Psoas muscle (tissue), 8 donors: ENCODE measurements at places on chromosomes 3 and 15. TPM values are rescaled to one million over a fixed set of nuclear protein-coding genes. Genes with fewer than 3 reads are reported as not detected.

DNA sequence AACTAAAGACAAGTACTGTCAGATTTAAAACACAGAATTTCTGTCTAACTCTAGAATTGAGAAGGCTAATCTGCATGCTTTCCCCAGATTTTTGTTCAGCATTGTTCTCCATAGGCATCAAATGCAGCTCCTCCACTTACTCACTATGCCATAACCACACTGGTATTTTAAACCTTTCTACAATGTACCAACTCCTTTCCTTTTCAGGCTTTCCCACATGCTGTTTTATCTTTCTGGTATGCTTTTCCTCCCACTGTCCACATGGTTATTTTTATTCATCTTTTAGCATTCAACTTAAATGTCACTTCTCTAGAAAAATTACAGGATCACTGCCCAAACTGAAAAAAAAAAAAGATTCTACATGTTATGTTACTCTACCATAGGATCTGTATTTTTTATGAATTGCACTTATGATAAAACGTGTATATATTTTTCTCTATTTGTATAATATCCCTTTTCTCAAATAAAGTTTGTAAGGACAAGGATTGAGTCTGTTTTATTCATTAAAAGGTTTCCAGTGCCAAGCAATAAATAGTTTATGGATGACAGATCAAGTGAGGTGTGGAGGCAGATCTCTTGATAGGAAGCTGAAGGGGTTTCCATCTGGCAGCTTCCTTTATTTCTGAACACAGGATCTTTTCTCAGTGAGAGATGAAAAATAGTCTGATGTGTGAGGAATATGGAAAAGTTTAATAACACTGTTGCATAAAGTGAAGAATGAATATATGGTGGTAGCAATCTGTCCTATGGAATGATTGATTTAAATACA is 1064.5 kb downstream of the ZPLD1 start:
- H3K36me3 ChIP-seq = no peaks in the 10 kb centered on the region
- H3K27ac ChIP-seq = no peak overlapping the region
- H3K4me3 ChIP-seq = no peak overlapping the region
- H3K27me3 ChIP-seq = no peaks in the 10 kb centered on the region
- H3K4me1 ChIP-seq = no peaks in the 10 kb centered on the region

GRCh38 chr3:16075647-16076046 is 98.8 kb upstream of the GALNT15 start:
- H3K4me1 ChIP-seq = no peaks in the 10 kb centered on the region
- no peak for DNase-seq
- no peaks in the 10 kb centered on the region for H3K27me3 ChIP-seq
- no peak overlapping the region for H3K27ac ChIP-seq
- H3K36me3 ChIP-seq = no peaks in the 10 kb centered on the region

DNA sequence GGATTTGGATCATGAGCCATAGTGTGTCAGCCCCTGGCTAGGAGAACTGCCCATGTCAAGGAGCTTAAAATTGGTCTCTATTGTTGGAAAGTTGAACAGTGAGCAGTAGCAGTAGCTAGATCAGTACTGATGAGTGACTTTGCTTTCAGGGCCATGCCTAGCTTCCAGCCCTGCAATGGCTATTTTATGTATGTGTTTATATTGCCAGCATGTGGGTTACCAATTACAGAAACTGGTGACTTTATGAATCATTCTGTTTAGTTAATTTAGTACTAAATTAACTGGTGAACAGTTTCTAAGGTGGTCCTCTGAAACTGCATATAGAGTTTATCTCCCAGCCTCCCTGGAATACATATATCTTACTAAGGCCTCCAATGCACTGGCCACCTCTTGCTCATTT is 908.1 kb upstream of the ALCAM start:
- H3K4me3 ChIP-seq = no peak overlapping the region
- no peak for DNase-seq
- H3K4me1 ChIP-seq = no peaks in the 10 kb centered on the region
- H3K27me3 ChIP-seq = no peaks in the 10 kb centered on the region

- peak; percentile 72 for DNase-seq
- H3K4me3 ChIP-seq = peak within 1 kb of the TSS; percentile 86
- H3K27ac ChIP-seq = peak within 1 kb of the TSS; percentile 59
These were observed at the start of gene WNT5A for GRCh38 chr3:55486857-55487380. Gene WNT5A (minus strand): TSS chr3:55487306. CDS start chr3:55486985, 321 bp downstream.

GRCh38 chr3:64144241-64144900 is 80.9 kb downstream of the PRICKLE2 start:
- H3K36me3 ChIP-seq = no peaks in the 10 kb centered on the region
- DNase-seq = no peak
- H3K27ac ChIP-seq = no peak overlapping the region
- no peaks in the 10 kb centered on the region for H3K27me3 ChIP-seq

DNA sequence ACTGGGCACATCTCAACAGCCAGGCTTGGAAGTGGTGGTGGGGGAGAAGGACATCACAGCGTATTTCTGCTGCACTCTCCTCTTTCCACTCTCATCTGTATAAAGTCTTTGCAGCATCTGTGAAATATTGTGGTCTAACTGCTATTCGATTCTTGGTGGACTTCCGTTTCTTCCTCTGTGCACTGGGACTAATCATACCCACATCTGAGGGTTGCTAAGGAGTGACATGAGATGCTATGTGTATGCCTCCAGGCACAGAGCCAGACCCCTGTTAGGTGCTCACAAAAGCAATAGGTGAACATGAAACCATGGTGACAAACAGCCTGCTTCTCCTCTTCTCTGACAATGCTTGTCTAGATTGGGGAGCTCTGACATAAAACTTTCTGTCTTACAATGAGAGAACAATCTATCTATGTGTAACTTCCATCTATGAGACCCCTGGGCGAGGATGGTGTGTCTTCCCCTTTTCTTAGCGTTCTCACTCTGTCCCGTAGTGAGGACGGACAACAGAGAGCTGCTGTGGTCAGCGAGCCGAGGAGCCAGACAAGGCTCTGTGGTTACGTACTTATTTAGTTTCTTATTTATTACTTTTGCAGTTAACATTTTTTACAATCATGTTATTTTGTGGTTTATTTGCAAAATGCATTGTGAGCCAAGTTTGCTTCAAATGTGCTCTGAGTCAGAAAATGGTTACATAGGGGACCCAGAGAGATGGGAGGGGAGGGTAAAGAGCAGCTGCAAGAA is 196.7 kb upstream of the TPRG1 start:
- H3K4me3 ChIP-seq = no peak overlapping the region
- peaks cover 4% of the 10 kb centered on the region for H3K4me1 ChIP-seq
- no peaks in the 10 kb centered on the region for H3K27me3 ChIP-seq
- no peak for DNase-seq
- H3K36me3 ChIP-seq = no peaks in the 10 kb centered on the region
- peak overlapping the region; percentile 36 for H3K27ac ChIP-seq

GRCh38 chr3:79172241-79172640 is 595.6 kb downstream of the ROBO1 start:
- no peaks in the 10 kb centered on the region for H3K4me1 ChIP-seq
- no peak overlapping the region for H3K4me3 ChIP-seq
- H3K27me3 ChIP-seq = no peaks in the 10 kb centered on the region
- no peaks in the 10 kb centered on the region for H3K36me3 ChIP-seq
- DNase-seq = no peak
- H3K27ac ChIP-seq = no peak overlapping the region

- H3K4me3 ChIP-seq = no peak overlapping the region
- H3K27me3 ChIP-seq = no peaks in the 10 kb centered on the region
These were observed 2.9 kb downstream of the XPC start for GRCh38 chr3:14175383-14176037.

DNA sequence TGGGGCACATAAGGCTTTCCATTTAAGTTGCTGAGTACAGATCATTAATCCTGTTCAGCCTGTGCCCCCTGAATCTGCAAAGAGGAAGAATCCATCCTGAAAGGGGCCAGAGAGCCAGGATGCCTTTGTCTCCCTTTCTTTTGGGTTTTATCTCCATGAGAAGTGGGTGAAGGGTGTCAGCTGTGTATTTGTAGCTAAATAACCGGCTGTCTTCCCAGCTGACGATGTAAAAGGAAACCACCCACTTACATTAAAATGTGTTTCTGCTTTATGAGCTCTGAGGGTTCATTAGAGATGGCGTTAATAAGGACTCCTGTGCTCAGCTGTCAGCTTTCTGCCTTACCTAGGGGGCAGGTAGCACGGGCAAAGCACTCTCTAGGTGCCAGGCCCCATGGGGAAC is 83.4 kb downstream of the SLCO3A1 start:
- H3K4me3 ChIP-seq = no peak overlapping the region
- no peaks in the 10 kb centered on the region for H3K27me3 ChIP-seq
- no peaks in the 10 kb centered on the region for H3K36me3 ChIP-seq
- H3K27ac ChIP-seq = no peak overlapping the region
- peaks cover 4% of the 10 kb centered on the region for H3K4me1 ChIP-seq

- DNase-seq = no peak
- no peak overlapping the region for H3K4me3 ChIP-seq
- H3K4me1 ChIP-seq = no peaks in the 10 kb centered on the region
These were observed 17.9 kb downstream of the PLS1 start for GRCh38 chr3:142614059-142614626.

- H3K4me1 ChIP-seq = peaks cover 25% of the 10 kb centered on the region
- no peaks in the 10 kb centered on the region for H3K27me3 ChIP-seq
- no peak for DNase-seq
These were observed 399.1 kb upstream of the TBL1XR1 start for GRCh38 chr3:177596248-177596815.

DNA sequence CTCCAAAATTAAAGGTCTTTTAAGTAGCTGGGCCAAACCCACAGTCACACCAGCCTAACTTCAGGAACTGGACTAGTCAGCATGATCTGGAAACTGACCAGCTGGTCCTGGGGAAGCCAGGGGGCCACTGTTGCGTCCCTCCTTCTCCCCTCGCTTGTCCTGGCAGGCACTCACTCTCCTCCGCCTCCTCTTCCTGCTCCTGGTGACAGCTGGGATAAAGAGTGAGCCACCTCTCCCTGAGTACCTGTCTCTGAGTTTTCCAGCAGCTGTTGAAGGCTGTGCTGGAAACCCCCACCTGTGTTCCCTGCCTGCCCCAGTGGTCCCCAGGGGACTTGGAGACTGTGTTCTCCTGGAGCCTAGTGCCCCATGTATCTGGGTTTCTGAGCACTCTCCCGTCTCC is 56.0 kb downstream of the FGD5 start:
- H3K4me3 ChIP-seq = no peak overlapping the region
- H3K4me1 ChIP-seq = no peaks in the 10 kb centered on the region
- no peak for DNase-seq
- H3K27me3 ChIP-seq = no peaks in the 10 kb centered on the region
- no peaks in the 10 kb centered on the region for H3K36me3 ChIP-seq

- H3K4me1 ChIP-seq = peaks cover 12% of the 10 kb centered on the region
- no peaks in the 10 kb centered on the region for H3K36me3 ChIP-seq
- H3K4me3 ChIP-seq = no peak overlapping the region
- DNase-seq = no peak
- H3K27ac ChIP-seq = no peak overlapping the region
- H3K27me3 ChIP-seq = no peaks in the 10 kb centered on the region
These were observed 1.7 kb upstream of the CFAP91 start for GRCh38 chr3:119700920-119701734.

GRCh38 chr3:195810455-195810845 is 1.3 kb downstream of the MUC4 start:
- no peak for DNase-seq
- H3K4me1 ChIP-seq = no peaks in the 10 kb centered on the region
- no peak overlapping the region for H3K4me3 ChIP-seq
- no peak overlapping the region for H3K27ac ChIP-seq
- H3K36me3 ChIP-seq = no peaks in the 10 kb centered on the region

- no peaks in the 10 kb centered on the region for H3K27me3 ChIP-seq
- DNase-seq = no peak
- H3K4me1 ChIP-seq = no peaks in the 10 kb centered on the region
- H3K4me3 ChIP-seq = no peak overlapping the region
These were observed 75.9 kb downstream of the FLNB start for GRCh38 chr3:58084166-58084565.

DNA sequence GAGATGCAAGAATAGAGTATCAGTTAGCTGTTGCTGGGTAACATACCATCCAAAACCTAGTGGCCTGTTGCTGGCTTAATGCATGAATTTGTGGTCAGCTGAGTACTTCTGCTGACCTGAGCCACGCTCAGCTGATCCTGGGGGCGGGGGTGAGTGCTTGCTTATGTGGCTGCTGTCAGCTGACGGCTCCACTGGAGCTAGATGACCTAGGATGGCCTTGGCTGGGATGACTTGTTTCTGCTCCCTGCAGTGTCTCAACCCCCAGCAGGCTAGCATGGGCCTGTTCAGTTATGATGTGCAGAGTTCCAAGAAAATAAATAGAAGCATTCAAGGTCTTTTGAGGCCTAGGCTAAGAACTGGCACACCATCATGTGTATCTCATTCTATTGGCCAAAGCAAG is 63.9 kb downstream of the FBLN2 start:
- H3K36me3 ChIP-seq = no peaks in the 10 kb centered on the region
- no peaks in the 10 kb centered on the region for H3K4me1 ChIP-seq
- H3K27me3 ChIP-seq = no peaks in the 10 kb centered on the region

DNA sequence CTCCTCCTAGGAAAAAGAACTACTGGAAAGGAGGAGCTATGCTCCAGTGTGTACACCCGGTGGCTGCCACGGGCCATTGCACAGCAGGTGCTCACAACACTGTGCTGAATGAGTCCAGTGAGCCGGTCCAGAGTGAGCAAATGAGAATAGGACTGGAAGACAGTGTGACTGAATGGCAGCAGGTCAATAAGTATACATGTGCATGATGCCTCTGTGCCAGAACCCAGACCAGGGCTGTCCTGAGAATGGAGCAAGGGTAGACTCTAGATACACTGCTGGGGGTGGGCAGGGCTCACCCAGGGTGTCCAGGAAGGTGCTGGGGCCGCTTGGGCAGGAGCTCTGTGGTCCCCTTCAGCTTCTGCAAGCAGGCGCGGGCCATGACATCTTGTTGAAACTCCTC is 8.3 kb downstream of the POLG start:
- H3K27ac ChIP-seq = no peak overlapping the region
- DNase-seq = no peak
- H3K36me3 ChIP-seq = peaks cover 24% of the 10 kb centered on the region
- no peak overlapping the region for H3K4me3 ChIP-seq

DNA sequence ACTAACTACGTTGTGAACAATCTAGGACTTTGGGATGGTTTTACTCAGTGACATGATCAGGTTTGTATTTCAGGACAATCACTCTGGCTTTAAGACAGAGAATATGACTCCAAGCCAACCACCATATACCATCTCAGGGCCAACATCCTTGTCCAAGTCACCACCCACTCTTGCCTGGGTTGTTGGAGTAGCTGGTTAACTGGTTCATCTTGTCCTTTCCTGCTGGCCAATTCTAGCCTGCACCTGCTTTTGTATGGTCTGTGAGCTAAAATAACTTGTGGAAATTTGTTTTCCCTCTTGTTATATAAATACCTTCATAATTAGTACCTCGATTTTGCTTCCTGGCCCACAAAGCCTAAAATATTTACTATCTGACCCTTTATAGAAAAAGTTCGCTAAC is 306.8 kb upstream of the STT3B start:
- H3K4me1 ChIP-seq = no peaks in the 10 kb centered on the region
- no peak for DNase-seq
- no peak overlapping the region for H3K27ac ChIP-seq
- H3K4me3 ChIP-seq = no peak overlapping the region

GRCh38 chr3:171250444-171250843 is 209.8 kb downstream of the TNIK start:
- H3K36me3 ChIP-seq = no peaks in the 10 kb centered on the region
- H3K27me3 ChIP-seq = no peaks in the 10 kb centered on the region
- no peak overlapping the region for H3K4me3 ChIP-seq
- no peak overlapping the region for H3K27ac ChIP-seq

EPHB3 gene
- 0.34 TPM for total RNA-seq

ISY1 gene
- total RNA-seq = 33.2 TPM

ANKRD63 gene
- total RNA-seq = not detected

SEC61A1 gene
- 98.2 TPM for total RNA-seq

IQCH gene
- total RNA-seq = 0.60 TPM

ARNT2 gene
- 2.7 TPM for total RNA-seq

IL5RA gene
- not detected for total RNA-seq

GHSR gene
- total RNA-seq = not detected

GMPPB gene
- 12.5 TPM for total RNA-seq
